Ovary (tissue), 10 donors: ENCODE measurements at places on chromosomes 1 and 21. TPM values are rescaled to one million over a fixed set of nuclear protein-coding genes. Genes with fewer than 3 reads are reported as not detected.

The C1orf74 gene
- total RNA-seq: 1.6 TPM

The AIRE gene
- not detected for total RNA-seq

DNA sequence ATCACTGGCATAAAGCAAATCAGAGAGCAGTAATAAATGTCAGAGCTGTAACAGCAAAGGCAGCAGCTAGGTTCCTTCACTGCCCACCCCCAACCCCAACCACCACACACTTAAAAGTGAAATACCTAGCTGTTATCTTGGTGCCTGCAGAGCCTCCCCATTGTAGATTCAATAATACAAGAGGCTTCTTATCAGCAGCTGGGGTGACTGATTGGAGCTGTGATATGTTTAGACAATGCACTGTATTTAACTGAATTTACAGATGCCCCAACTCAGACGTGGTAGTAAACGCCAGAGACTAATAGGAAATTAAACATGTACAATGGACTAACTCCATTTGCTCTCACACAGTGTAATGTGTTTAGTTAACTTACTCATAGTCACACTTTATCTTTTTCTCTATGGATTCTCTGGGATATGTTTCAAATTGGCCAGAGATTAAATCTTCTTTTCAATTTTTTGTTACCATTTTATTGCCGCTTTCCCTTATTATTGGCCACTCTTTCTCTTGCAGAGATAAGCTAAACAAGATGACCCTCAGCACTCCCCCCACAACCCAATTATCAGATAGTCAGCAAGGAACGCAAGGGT lies 117.1 kb downstream of the ESRRG start:
- no peaks in the 10 kb centered on the region for H3K4me1 ChIP-seq
- no peaks in the 10 kb centered on the region for H3K27me3 ChIP-seq
- H3K36me3 ChIP-seq: no peaks in the 10 kb centered on the region
- H3K4me3 ChIP-seq: no peak overlapping the region
- no peak overlapping the region for H3K27ac ChIP-seq
- DNase-seq: no peak

DNA sequence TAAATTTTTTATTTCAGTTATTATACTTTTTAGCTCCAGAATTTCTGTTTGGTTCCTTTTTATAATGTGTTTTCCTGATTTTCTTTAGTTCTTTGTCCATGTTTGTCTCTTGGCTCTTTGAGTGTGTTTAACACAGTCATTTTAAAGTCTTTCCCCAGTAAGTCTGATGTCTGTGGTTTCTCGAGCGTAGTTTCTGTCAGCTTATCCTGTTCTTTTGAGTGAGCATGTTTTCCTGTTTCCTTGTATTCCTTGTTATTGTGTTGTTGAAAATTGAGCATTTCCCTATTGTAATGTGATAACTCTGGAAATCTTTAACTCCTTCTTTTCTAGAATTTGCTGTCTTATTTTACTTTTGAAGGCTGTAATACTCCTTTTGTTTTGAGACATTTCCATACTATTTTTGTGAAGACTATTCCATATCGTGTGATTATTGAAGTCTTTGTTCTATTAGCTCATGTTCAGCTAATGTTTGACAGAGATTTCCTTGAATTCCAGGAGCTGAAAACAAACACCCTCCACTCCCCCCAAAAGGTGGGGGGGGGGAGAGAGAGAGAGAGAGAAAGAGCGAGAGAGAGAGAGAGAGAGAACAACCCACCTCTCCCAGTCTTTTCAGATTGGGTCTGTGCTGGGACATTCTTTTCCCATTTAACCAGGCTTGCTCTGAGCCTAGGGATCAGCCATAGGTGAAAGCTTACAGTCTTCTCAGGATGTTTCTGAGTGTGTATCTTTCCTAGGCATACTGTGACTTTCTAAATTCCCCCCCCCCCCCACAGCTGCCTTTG lies 38.3 kb downstream of the SDCCAG8 start:
- no peak overlapping the region for H3K27ac ChIP-seq
- no peaks in the 10 kb centered on the region for H3K36me3 ChIP-seq
- DNase-seq: no peak
- peaks cover 1% of the 10 kb centered on the region for H3K4me1 ChIP-seq

DNA sequence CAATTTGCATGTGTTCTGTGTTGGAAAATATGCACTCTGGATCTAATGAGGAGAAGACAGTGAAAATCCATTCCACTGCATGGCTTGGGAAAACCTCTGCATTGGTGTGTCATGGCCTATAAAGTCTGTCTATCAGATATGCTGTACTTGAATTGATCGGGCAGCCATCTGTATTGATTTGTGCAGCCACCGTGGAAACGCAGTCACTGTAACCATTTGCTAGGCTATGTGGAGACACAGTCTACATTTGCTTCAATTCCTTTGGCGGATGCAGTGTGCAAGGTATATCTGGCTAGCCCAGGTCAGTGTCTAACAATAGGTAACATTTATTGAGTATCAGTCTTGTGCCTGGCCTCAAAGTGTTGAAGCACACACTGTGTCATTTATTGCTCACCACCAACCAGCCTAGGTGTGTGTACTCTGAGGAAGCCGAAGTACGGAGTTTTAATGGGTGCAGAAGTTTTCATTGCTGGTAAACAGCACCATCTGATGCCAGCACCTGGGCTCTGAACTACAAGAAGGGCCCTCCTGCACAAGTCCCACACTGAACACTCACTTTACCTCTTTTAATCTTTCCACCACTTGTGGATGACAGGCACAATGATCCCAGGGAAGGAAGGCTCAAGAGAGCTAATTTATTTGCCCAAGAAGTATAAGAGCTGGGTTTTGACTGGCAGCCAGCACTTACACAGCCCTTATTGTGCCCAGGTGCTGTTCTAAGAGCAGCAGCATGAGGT lies 83.4 kb downstream of the DAB1 start:
- H3K4me1 ChIP-seq: peaks cover 1% of the 10 kb centered on the region
- H3K36me3 ChIP-seq: no peaks in the 10 kb centered on the region
- H3K27ac ChIP-seq: no peak overlapping the region

GRCh38 chr21:37557261-37557950 lies 190.8 kb downstream of the DYRK1A start:
- no peaks in the 10 kb centered on the region for H3K27me3 ChIP-seq
- DNase-seq: no peak
- no peak overlapping the region for H3K27ac ChIP-seq
- H3K36me3 ChIP-seq: no peaks in the 10 kb centered on the region
- no peak overlapping the region for H3K4me3 ChIP-seq

DNA sequence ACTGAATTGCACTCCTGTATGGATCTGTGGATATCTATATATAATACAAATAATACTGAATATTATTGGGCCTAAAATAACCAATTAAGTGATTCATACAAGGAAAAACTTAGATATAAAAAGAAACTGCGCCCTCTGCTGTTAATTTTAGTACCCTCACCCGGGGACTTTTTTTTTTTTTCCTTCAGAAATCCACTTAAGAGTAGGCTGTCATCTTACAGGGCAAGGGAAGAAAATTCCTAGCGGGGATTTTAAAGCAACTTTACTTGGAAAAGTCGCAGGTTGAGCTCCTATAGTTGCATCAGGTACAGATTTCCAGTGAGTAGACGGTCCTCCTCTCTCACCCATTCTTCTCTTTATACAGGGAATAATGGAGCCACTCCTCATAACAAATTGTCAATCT lies 1.3 kb downstream of the NTNG1 start:
- H3K4me3 ChIP-seq: peak overlapping the region; percentile 49
- no peaks in the 10 kb centered on the region for H3K36me3 ChIP-seq
- peaks cover 5% of the 10 kb centered on the region for H3K4me1 ChIP-seq
- H3K27me3 ChIP-seq: no peaks in the 10 kb centered on the region

- H3K4me1 ChIP-seq: no peaks in the 10 kb centered on the region
- H3K36me3 ChIP-seq: no peaks in the 10 kb centered on the region
- no peak overlapping the region for H3K27ac ChIP-seq
- DNase-seq: no peak
- H3K4me3 ChIP-seq: no peak overlapping the region
- no peaks in the 10 kb centered on the region for H3K27me3 ChIP-seq
These were observed 273.7 kb upstream of the AJAP1 start for GRCh38 chr1:4380564-4381168.

- H3K36me3 ChIP-seq: no peaks in the 10 kb centered on the region
- H3K4me3 ChIP-seq: no peak overlapping the region
- no peak overlapping the region for H3K27ac ChIP-seq
- H3K4me1 ChIP-seq: peaks cover 5% of the 10 kb centered on the region
- no peak for DNase-seq
These were observed 71.6 kb downstream of the RERE start for GRCh38 chr1:8745749-8746390.

DNA sequence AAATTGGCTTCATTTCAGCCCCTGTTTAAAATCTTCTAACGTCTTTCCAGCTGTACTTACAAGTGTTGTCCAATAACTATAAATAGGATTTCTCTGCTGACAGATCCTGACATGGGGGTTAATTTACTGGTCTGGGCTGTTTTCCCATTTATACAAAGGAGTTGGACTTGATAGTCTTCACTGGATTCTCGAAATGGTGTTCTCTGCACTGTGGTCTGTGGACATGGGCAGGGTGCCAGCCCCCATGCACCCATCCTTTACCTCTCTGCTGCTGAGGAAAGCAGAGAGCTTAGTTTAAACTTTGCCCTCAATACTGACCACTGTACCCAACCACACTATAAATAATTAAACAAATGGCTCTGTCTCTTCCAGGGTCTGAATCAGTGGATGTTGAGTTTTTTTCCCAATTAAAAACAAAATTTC lies 5.2 kb downstream of the DIO1 start:
- H3K36me3 ChIP-seq: no peaks in the 10 kb centered on the region
- DNase-seq: peak; percentile 36
- H3K4me3 ChIP-seq: no peak overlapping the region
- H3K27me3 ChIP-seq: no peaks in the 10 kb centered on the region

- no peak for DNase-seq
- no peak overlapping the region for H3K4me3 ChIP-seq
- no peak overlapping the region for H3K27ac ChIP-seq
- H3K27me3 ChIP-seq: no peaks in the 10 kb centered on the region
- no peaks in the 10 kb centered on the region for H3K4me1 ChIP-seq
- H3K36me3 ChIP-seq: no peaks in the 10 kb centered on the region
These were observed 47.2 kb downstream of the C1orf21 start for GRCh38 chr1:184433956-184434502.

DNA sequence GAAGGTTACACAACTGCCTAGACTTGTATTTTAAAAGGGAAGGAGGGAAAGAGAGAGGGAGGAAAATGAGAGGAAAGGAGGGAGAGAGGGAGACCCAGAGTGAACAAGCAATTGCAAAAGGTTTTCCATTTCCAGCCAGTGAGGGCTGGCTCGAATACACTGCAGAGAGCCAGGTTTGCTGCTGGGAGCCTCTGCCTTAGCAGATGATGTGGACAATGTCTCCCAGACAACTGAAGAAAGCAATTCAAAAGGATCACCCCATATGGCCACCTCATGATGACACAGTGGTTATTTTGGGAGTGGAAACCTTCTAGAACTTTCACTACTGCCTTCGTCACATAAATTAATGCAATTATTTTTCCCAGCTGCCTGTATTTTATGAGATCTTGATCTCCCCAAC lies 86.4 kb downstream of the BCAR3 start:
- H3K36me3 ChIP-seq: no peaks in the 10 kb centered on the region
- H3K27me3 ChIP-seq: no peaks in the 10 kb centered on the region
- H3K4me3 ChIP-seq: no peak overlapping the region
- no peak overlapping the region for H3K27ac ChIP-seq

DNA sequence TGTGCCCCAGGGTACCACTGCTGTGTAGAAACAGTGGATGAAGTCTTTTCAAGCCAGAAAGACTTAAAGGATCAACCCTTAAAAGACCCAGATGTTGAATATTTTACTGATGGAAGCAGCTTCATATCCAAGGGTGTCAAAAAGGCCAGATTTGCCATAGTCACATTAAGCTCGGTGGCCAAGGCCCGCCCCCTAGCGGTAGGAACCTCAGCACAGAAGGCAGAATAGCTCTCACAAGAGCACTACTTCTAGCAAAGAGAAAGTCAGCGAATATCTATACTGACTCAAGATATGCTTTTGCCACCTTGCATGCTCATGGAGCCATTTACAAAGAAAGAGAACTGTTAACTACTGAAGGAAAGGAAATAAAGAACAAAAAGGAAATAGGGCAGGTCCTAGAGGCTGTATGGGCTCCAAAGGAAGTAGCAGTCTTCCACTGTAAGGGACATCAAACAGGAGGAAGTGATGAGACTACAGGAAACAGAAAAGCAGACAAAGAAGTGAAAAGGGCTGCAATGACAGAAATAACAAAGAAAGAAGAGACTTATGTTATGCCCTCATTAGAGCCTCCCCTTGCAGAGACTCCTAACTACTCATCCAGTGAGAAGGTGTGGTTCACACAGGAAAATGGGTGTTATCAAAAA lies 90.5 kb downstream of the LIPI start:
- H3K4me3 ChIP-seq: no peak overlapping the region
- no peaks in the 10 kb centered on the region for H3K27me3 ChIP-seq
- H3K27ac ChIP-seq: no peak overlapping the region
- no peak for DNase-seq
- no peaks in the 10 kb centered on the region for H3K4me1 ChIP-seq
- H3K36me3 ChIP-seq: no peaks in the 10 kb centered on the region

The MAPKAPK2 gene
- 45.1 TPM for total RNA-seq

The OR2L2 gene
- total RNA-seq: 0.37 TPM

The SPATA6 gene
- 18.5 TPM for total RNA-seq

DNA sequence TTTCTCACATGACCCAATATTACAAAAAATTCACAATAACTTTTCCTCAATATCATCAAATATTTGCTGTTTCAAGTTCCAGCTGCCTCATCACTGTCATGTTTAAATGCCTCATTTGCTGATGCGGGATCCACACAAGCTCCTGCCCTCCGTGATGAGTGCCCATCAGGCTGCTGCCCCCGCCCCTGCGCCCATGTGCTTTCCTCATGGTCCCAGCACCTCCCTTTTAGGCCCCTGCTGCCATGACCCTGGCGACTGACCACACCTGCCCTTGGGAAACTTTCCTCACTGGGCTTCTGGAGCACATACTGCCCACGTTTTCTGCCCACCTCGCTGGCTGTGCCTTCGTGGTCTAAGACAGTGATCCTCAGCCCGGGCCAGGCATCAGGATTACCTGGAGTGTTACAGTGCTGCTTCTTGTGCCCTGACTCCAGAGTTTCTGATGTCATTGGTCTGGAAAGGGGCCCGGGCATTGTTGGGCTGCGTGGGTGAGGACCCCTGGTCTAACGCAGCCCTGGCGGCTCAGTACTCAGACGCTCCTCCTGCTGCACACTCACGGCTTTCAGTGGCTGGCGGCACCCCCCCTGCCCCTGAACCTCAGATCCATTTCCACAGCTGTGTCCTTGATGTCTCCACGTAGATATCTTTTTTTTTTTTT lies 20.5 kb downstream of the PLEKHM2 start:
- DNase-seq: peak; percentile 45
- H3K27me3 ChIP-seq: no peaks in the 10 kb centered on the region
- H3K4me1 ChIP-seq: peaks cover 20% of the 10 kb centered on the region
- H3K27ac ChIP-seq: peak overlapping the region; percentile 90

GRCh38 chr1:202791077-202791747 lies 17.0 kb downstream of the KDM5B start:
- H3K4me1 ChIP-seq: peaks cover 6% of the 10 kb centered on the region
- H3K36me3 ChIP-seq: no peaks in the 10 kb centered on the region
- DNase-seq: no peak
- H3K4me3 ChIP-seq: no peak overlapping the region
- H3K27ac ChIP-seq: no peak overlapping the region

The PALMD gene
- total RNA-seq: 18.0 TPM

The OR10Z1 gene
- not detected for total RNA-seq
